Forelimb muscle (tissue), 1 donor: ENCODE measurements at places on chromosomes 4 and X. TPM values are rescaled to one million over a fixed set of nuclear protein-coding genes. Genes with fewer than 3 reads are reported as not detected.

DNA sequence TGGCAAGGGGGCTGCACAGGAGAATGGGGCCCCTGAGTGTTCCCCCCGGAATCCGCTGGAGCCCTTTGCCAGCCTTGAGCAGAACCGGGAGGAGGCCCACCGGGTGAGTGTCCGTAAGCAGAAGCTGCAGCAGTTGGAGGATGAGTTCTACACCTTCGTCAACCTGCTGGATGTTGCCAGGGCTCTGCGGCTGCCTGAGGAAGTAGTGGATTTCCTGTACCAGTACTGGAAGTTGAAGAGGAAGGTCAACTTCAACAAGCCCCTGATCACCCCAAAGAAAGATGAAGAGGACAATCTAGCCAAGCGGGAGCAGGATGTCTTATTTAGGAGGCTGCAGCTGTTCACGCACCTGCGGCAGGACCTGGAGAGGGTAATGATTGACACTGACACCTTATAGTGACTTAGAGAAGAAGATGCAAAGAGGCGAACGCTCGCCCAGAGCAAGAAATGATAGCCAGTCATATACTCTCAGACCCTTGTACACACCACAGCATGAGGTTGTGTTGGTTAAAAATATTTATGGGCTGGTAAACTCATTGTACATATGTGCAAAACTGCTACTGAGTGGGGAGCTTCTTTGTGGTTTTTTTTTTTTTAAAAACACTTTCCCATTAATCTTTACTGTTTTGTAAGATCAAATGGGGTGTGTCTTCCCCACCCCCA is 52.5 kb downstream of the JADE1 start:
- DNase-seq, result no peak

RBMXL3 gene
- polyA plus RNA-seq, result not detected

DNA sequence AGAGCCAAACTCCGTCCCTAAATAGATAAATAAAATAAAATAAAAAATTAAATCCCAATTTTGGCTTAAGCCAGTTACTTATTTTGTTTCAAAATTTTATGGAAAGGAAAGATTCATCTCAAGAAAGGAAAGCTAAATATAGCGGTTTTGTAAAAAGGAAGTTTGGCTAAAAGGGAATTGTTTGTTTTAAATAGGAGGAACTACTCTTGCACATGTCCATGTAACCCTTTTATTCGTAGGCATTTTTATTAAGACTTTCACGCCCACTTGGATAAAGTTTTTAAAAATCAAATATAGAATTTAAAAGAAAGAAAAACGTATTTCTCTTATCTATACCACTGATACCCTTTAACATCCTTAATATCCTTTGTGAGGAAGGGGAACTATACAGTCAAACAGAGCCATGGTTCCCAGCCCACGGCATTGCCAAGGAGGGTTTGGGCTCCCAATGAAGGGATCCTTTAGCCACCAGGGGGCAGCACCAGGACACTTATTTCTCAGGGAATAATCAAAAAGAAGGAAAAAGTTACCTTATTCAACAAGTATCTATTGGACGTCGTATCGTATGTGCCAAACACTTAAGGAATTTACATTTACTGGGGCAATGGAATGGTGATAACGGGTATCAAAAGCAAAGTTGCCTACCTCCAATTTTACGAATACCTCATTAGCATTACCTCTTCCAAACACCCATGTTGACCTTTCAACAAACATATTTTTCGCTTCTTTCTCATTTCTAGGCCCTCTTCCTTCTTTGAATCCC is 27.7 kb downstream of the CDKN2AIP start:
- peak; percentile 46 for DNase-seq

GRCh38 chrX:54708404-54708803 is 89.7 kb downstream of the ITIH6 start:
- no peak for DNase-seq

LIMCH1 gene
- polyA plus RNA-seq, result 141 TPM

FAM241A gene
- polyA plus RNA-seq, result 2.9 TPM

DNA sequence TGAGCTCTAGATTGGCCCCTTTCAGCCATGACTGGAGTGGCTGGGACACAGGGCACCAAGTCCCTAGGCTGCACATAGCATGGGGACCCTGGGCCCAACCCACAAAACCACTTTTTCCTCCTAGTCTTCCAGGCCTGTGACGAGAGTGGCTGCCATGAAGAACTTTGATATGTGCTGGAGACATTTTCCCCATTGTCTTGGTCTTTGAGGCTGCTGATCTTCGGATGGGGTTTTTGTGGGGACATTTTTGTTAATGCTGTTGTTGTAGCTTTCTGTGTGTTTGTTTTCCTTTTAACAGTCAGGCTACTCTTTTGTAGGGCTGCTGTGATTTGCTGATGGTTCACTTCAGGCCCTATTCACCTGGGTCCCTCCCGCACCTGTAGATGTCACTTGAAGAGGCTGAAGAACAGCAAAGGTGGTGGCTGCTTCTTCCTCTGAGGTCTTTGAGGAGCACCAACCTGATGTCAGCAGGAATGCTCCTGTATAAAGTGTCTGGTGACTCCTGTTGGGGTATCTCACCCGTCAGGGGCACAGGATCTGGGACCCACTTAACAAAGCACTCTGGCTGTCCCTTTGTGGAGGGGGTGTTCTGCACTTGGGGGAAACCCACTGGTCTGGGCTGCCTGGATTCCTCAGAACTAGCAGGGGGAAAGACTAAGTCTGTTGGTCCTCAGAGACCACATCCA is 49.6 kb upstream of the GRID2 start:
- no peak for DNase-seq

GRCh38 chr4:5050520-5051277 is 581 bp upstream of the STK32B start:
- DNase-seq, result no peak

NCAPG gene
- 11.8 TPM for polyA plus RNA-seq

- DNase-seq, result no peak
Observed at GRCh38 chr4:79650794-79651431, 242.9 kb upstream of the GK2 start.

OTC gene
- not detected for polyA plus RNA-seq

HSPA4L gene
- 9.0 TPM for polyA plus RNA-seq

GRCh38 chr4:177450426-177451107 is 8.3 kb upstream of the AGA start:
- DNase-seq, result no peak

ADGRL3 gene
- 19.5 TPM for polyA plus RNA-seq

BBS12 gene
- polyA plus RNA-seq, result 3.1 TPM

GRCh38 chrX:72258174-72258573 is 18.9 kb downstream of the RPS4X start:
- no peak for DNase-seq

DNA sequence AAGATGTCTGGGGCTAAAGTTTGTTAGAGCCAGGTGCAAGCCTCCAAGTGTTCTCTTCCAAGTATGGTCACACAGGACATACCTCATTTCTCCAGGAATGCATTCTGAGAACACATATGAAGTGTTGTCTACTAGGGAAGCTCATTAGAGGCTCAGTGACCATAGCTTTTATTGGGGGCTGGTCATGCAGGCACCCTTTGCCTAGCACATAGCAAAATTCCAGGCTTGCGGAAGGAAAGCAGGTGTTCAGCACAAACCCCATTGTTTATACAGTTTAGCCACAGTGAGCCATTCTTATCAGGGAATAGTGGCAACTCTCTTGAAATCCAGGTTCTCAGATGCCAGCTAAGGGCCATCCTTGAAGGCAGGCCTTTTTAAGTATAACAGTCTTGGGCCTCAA is 339.4 kb upstream of the ZCCHC13 start:
- no peak for DNase-seq

HTT gene
- 21.1 TPM for polyA plus RNA-seq

DNA sequence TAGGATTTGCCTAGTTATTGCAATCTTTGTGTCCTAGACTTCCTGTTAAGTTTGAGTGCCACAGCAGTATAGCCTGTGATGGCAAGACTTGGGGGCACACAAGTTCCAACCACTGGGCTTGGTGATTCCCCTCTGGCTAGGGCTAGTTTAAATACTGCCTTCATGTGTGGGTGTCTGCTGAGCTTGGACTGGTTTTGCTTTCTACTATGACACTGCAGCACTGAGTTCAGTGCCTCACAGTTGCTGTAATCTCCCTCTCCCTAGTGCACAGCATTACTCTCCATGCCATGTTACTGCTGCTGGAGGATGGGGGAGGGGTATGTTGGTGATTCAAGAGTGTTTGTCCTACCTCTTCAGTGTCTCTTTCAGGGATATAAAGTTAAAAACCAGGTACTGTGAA is 379.6 kb downstream of the IL15 start:
- DNase-seq, result no peak

DNA sequence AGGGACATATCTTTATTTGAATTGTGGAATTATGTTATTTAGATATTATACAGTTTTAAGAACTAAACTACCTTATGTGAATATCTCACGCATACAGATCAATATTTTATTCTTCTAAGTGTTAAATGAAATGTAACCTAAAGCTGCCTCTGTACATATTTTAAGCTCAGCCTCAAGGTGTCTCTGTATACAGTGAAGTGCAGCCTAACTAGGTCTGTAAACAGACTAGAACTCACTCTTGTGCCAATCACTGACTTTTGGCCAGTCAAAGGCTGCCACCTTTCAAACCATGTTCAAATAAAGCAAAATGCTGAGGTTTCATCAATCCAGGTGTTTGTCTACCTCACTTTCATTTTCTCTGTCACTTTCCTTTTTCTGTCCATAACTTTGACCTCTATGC is 1074.5 kb upstream of the PRKX start:
- no peak for DNase-seq

RPS6KA3 gene
- 38.2 TPM for polyA plus RNA-seq

DNA sequence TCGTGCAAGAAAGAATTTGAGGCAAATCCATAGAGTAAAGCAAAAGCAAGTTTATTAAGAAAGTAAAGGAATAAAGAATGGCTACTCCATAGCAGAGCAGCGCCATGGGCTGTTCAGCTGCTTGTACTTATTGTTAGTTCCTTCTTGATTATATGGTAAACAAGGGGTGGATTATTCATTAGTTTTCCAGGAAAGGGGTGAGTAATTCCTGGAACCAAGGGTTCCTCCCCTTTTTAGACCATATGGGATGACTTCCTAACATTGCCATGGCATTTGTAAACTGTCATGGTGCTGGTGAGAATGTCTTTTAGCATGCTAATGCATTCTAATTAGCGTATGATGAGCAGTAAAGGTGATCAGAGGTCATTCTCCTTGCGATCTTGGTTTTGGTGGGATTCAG is 23.5 kb upstream of the CEP135 start:
- no peak for DNase-seq

CDKL2 gene
- polyA plus RNA-seq, result 0.14 TPM

DNA sequence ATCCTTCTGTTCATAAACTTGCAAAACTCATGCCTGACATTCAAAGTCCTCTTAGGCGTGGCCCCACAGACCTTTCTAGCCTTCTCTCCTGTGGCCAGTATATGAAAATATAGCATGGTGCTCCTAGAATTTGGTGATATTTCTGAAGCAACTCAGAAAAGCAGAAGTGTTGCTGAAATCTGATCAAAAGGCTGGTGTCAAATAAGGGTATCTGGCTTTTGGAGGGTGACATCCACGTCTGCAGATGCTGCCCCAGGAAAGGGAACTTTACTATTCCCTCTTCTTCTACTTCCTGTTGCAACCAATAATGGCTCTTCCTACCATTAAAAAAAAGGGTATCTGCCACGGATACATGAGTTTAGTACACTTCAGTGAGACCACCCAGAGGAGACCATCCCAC is 83.9 kb upstream of the RPS6KA3 start:
- DNase-seq, result no peak

- DNase-seq, result no peak
Observed at GRCh38 chr4:86098691-86099090, 261.2 kb downstream of the MAPK10 start.

NOP14 gene
- 26.7 TPM for polyA plus RNA-seq

- no peak for DNase-seq
Observed at GRCh38 chr4:13108096-13108495, 376.0 kb downstream of the RAB28 start.

TCP11X2 gene
- not detected for polyA plus RNA-seq
